Amniotic epithelial cell (primary cell): ENCODE measurements at places on chromosomes 7 and 10.

GRCh38 chr10:63760034-63760707 lies 239.0 kb downstream of the REEP3 start:
- no peak for DNase-seq

- peak; percentile 33 for DNase-seq
Measured at GRCh38 chr10:5038733-5039132, 35.1 kb upstream of the AKR1C2 start.

- DNase-seq, result no peak
Measured at GRCh38 chr7:51456-52068, 140.8 kb upstream of the FAM20C start.

DNA sequence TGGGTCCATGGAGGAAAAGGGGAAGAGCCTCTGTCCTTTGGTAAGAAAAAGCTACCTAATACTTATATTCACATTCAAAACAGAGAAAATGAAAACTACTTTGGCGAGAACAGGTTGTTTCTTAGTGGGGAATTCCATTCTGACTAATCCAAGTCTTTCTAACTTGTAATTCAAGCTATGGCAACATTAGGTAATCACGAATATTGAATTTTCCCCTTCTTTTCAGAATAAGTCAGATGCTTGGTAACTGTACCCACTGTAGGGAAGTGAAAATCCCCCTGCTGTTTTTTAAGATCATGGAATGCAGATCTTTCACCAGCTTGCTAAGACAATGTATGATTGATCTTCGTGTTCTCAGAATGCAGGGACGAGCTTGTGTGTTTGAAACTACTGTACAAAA lies 384.4 kb downstream of the TCERG1L start:
- no peak for DNase-seq

- peak; percentile 77 for DNase-seq
Measured at GRCh38 chr10:31484431-31485135, 165.6 kb downstream of the ZEB1 start.

- DNase-seq, result no peak
Measured at GRCh38 chr10:128907155-128907941, 559.7 kb upstream of the MGMT start.

- DNase-seq, result peak; percentile 72
Measured at GRCh38 chr10:105952153-105952552, 1212.4 kb downstream of the SORCS1 start.

- no peak for DNase-seq
Measured at GRCh38 chr10:118047157-118047719, 497 bp upstream of the RAB11FIP2 start.

GRCh38 chr7:152366662-152367061 lies 69.1 kb downstream of the KMT2C start:
- DNase-seq, result peak; percentile 31

- DNase-seq, result no peak
Measured at GRCh38 chr7:142529591-142529990, 219.7 kb upstream of the PRSS1 start.

DNA sequence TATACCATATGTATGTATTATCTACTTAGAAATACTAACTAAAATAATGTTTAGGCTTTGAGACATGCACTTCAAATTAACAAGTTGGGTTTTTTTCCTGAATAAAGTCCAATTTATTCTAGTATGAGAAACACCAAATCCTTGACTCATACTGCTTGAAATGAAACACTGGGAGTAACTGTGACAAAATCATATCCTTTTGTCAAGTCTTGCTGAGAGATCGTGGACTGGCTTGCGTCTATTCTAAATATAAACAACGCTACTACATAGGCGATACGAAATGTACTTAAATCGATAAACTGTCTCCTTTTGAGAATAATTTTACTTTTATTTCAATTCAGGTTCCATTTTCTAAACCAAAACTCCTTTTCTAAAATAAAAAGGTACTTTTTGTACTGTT lies 16.3 kb downstream of the SMURF1 start:
- DNase-seq, result no peak

- DNase-seq, result no peak
Measured at GRCh38 chr7:47970761-47971160, 8.7 kb downstream of the HUS1 start.

DNA sequence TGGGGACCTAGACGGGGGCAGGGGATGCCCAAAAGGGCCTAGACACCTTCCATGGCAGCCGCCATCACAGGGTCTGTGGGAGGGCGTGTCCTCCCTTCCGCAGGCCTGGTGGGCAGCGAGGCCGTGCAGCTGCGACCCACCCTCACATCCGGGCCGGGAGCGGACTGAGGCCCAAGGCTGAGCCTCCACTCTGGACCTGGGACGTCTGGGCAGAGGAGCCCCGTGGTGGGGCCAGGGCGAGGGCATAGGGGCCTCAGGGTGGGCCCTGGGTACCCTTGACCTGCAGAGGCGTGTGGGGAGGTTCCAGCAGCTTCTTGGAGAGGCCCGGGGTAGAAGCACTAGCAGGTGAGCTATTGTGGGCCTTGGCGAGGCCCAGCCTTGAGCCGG lies 49.2 kb downstream of the PWWP2B start:
- DNase-seq, result no peak

DNA sequence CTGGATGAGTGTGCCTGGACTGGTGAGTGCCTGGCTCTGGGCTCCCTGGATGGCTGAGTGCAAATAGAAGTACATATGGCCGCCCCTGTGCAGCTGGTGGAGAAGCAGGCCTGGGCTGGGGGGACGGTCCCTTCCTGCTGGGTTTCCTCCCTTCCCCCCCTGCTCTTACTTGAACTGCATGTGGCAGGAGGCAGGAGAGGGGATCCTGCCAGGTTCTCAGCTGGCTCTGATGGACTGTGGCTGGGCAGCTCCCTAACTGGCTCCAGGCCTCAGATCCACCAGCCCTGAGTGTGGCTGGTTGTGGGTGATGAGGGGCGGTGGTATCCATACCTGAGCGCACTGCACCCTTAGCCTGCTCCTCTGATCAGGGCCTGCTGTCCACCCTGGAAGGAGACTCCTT lies 26.9 kb downstream of the ADCY1 start:
- no peak for DNase-seq

GRCh38 chr7:24724451-24725190 lies 32.6 kb downstream of the GSDME start:
- no peak for DNase-seq

- no peak for DNase-seq
Measured at GRCh38 chr7:26409661-26410547, 118.2 kb downstream of the SNX10 start.

- no peak for DNase-seq
Measured at GRCh38 chr7:116674508-116675173, 2.6 kb downstream of the MET start.

- peak; percentile 20 for DNase-seq
Measured at GRCh38 chr7:78222001-78222751, 423.6 kb downstream of the PHTF2 start.

DNA sequence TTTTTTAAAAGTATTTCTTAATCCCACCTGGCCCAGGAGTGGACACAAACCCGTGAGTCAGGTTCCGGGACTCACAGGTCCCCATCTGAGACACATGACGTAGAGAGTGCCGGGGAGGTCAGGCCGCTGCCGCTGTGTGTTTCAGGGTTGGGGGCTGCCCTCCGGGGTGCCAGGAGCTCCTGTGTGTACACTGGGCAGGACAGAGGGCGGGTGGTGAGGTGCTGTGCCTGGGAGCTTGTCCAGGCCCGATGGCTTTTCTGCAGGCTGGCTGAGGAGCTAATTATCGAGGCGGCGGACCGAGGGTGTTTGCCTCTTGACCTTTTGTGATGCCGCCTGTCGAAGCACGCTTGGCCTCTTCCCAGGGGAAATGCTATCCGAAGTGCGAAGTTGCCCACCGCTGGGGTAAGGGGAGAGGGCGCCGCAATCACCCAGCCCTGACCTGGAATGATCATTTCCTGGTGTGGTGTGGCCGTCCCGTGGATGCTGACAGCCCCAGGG lies 42.1 kb downstream of the FOXL3 start:
- DNase-seq, result no peak

DNA sequence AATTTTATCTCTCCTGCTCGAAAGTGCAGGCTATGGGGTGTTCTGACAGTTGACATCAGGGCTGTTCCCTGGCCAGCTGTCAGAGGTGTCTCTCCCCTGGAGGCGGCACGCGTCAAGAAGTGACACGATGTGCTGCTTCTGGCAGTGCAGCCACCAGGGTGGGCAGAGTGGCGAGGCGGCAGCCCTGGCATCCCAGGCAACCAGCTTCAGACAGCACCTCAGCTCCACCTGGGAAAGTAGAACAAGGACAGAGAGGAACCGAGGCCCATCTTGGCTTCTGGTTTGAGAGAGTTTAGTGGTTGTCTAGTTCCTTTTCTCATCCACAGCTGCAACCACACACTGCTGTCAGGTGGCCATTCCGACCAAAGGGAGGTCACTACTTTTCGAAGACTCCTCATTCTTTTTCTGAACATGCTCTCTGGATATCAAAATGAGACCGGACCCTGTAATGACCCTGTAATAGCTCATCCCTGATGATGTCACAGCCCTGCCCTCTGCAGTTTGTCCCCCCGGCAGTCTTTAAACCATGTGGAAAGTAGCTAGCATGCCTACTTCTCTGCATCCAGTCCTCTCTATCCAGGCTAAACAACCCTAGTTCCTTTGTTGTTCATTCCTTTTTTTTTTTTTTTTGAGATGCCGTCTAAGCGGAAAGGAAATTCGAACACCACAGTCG lies 381.0 kb upstream of the NRP1 start:
- DNase-seq, result no peak

DNA sequence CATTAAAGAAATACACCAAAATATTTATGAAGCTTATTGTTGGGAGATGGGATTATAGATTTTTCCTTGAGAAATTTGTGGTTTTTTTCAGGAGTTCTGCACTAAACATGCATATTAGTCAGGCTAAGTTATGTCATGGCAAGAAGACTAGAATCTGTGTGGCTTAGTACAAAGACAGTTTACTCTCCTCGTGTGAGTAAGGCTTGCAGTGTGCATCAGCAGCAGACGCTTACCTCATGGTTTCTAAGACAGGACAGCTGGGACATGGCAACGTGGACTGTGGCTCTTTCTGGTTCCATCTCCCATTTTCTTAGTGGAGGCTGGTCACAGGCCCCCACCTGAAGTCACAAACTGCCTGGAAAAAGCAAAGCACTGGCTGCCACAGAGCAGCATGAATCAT lies 429.6 kb upstream of the VSTM2A start:
- DNase-seq, result no peak

DNA sequence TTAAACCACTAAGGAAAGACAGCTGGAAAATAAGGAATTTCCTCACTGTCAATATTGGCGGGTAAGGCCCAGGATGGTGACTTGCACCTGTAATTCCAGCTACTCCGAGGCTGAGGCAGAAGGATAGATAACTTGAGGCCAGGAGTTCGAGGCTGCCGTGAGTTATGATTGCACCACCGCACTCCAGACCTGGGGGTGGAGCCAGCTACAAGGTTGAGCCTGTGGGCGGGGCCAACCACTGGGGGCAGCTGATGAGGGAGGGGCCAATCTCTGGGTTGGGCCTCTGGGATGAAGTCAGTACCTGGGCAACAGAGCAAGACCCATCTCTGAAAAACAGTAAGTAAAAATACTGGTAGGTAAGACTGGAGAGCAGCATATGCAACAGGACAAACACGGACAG lies 80.1 kb upstream of the ADO start:
- DNase-seq, result no peak
